ENCODE measurements at places on chromosomes 2 and 18.

- no peak for DNase-seq
Observed at GRCh38 chr2:215138479-215138878, at the start of gene ABCA12. ABCA12 (minus strand) TSS chr2:215138626; CDS start chr2:215138208, 418 bp downstream.

DNA sequence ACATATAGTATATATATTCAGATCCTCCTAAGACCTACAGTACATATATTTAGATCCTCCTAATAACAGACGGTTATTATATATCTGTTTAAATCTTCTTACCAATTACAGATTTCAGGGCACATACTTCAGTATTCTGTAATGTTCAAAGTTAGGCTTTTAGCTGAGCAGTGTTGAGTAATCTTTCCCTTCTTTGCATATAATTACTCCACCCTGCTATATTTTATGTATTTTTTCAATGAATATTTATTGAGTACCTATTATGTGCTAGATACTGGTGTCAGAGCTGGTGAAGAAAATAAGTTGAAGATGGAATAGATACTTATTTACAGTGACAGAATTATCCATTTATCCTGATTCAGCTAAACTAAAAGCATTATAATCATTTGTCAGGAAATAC, 84.9 kb downstream of the NEB start:
- no peak for DNase-seq

DNA sequence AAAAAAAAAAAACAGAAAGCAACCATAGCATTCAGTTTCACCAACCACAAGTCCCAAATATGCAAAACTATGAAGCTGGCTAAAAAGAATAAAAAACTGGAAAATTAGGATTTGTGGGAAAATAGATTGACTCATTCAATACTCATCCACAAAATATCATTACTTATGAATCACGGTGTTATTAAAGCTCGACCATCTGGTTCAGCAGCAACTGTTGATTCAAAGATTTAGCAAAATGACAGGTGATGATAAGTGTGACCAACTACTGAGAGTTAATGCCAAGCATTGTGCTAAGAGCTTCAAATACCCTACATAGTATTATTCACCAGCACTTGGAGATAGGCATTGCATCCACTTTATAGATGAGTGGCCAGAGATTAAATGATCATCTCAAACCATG, 26.2 kb upstream of the XDH start:
- DNase-seq, result no peak

DNA sequence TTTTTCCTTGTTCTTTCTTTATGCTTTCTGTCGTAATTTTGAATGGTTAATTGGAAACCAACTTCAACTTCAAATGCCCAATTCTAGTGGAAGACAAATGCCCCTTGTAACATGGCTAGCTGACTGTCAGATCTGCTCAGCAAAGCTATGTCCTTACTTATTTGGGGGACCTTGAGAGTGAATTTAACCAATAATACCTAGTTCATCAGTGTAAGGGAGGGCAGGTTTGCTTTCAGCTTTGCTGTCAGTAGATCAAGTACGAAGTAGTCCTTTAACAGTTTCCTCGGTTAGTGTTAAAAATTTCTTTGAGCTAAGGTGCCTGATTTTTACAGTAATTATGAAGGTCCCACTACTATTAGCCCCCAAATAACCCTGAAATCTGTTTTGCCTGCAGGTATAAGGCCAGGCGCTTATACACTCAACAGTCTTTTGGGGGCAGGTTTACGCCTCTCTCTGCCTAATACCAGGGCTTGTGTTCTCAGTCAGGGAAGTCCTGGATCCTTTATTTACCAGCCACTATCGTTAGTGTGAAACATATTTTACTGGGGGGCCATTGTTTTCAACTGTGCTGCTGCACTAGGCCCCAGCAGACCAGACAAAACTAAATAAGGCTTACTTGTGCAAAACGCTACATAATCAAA, 165.1 kb upstream of the KCNJ3 start:
- no peak for DNase-seq
